Lower leg skin (tissue), 4 donors: ENCODE measurements at places on chromosomes 2 and 18. TPM values are rescaled to one million over a fixed set of nuclear protein-coding genes. Genes with fewer than 3 reads are reported as not detected.

- no peak for DNase-seq
Observed at GRCh38 chr2:230602562-230603230, 109.9 kb upstream of the CAB39 start.

Gene MYOM1
- 1.4 TPM for total RNA-seq

- DNase-seq, result no peak
Observed at GRCh38 chr2:45291296-45291701, 282.0 kb upstream of the SIX2 start.

DNA sequence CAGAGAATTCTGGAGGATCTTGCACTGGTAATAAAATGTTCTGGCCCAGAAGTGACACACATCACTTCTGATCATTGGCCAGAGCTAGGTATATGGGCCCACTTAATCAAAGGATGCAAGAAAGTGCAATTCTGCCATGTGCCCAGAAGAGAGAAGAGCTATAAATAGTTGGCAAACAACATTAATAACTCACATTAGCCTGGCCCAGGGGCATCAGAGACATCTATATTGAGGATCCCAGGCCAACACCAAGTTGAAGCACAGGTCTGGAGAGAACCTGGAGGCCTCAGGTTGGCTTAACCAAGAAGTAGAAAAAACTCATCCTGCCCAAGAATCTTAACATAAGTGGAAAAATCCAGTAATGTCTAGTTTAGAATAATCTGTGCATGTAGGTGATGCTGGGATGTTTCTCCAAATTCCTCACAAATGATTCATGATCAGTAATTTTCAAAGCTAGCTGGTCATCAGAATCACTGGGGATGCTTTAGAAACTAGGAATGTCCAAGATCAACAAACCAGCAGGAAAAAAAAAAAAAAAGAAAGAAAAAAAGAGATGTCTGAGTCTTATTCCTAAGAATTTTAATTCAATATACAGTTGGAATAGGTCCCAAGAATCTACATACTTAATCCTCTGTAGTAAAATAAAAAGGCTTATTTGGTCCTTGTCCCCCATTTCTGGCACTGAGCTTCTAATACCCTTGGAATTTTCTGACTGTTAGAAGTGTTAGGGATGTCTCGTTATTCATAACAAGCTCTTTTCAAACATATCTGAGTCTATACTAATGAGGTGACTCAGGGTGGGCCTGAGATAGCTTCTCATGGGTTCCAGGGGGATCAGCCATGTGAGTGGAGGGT, 35.0 kb upstream of the EVA1A start:
- no peak for DNase-seq
